Effector memory CD8-positive, alpha-beta T cell (primary cell): ENCODE measurements at places on chromosomes 11 and 22.

GRCh38 chr11:58688789-58689503 lies 42.8 kb downstream of the GLYAT start:
- no peaks in the 10 kb centered on the region for H3K27me3 ChIP-seq
- H3K36me3 ChIP-seq, result no peaks in the 10 kb centered on the region
- H3K27ac ChIP-seq, result no peak overlapping the region
- H3K4me3 ChIP-seq, result no peak overlapping the region

DNA sequence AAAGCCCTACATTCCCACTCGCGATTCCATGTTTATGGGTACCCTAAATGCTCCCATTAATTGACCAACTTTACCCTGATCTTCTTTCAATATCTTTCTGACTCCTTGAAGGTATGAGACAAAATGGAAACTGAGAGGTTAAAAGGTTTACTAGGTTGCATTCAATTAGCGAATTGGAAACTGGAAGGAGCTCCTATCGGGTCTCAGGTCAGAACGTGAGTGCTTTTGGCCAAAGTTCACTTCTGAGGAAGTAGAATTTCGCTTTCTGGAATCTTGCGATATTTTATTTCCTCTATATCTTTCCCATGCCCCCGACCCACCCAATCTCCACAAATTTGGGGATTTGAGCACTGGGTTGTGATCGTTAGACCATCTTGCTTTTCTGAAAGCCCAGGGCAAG lies 2.6 kb downstream of the EHF start:
- peak overlapping the region; percentile 64 for H3K4me3 ChIP-seq
- H3K27ac ChIP-seq, result no peak overlapping the region
- peaks cover 17% of the 10 kb centered on the region for H3K4me1 ChIP-seq
- peaks cover 4% of the 10 kb centered on the region for H3K36me3 ChIP-seq
- DNase-seq, result no peak

- H3K27me3 ChIP-seq, result peaks cover 5% of the 10 kb centered on the region
- H3K27ac ChIP-seq, result no peak overlapping the region
- DNase-seq, result peak; percentile 10
- H3K36me3 ChIP-seq, result no peaks in the 10 kb centered on the region
Measured at GRCh38 chr22:23402275-23403151, 177.6 kb downstream of the IGLL1 start.

GRCh38 chr22:37457093-37457893 lies 28.9 kb downstream of the MFNG start:
- DNase-seq, result peak; percentile 85

- DNase-seq, result no peak
- H3K4me3 ChIP-seq, result no peak overlapping the region
- peaks cover 14% of the 10 kb centered on the region for H3K4me1 ChIP-seq
- H3K27me3 ChIP-seq, result no peaks in the 10 kb centered on the region
- no peak overlapping the region for H3K27ac ChIP-seq
- H3K36me3 ChIP-seq, result peaks cover 10% of the 10 kb centered on the region
Measured at GRCh38 chr11:66181632-66182315, 86.7 kb upstream of the RAB1B start.

GRCh38 chr22:50697667-50698506 lies 25.3 kb downstream of the SHANK3 start:
- no peak for DNase-seq
- H3K36me3 ChIP-seq, result no peaks in the 10 kb centered on the region
- no peak overlapping the region for H3K4me3 ChIP-seq
- peaks cover 7% of the 10 kb centered on the region for H3K4me1 ChIP-seq

DNA sequence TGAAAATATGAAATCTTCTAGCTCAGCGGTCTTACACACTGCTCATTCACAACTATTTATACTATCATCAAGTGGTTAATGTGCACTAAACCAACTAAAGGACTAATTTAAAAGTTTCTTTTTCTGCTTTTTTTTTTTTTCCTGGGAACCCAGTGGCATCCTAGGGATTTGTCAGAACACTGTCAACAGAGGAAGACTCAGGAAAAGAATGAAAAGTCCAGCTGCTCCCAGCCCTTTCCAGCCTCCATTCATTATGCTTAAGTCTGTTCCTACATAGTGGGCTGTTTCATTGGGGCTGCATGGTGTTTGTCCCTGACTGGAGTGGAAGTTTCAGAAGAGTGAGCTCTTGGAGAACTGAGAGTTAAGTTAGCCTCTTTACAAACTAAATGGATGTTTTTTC lies 391.1 kb downstream of the AASDHPPT start:
- H3K36me3 ChIP-seq, result no peaks in the 10 kb centered on the region
- DNase-seq, result no peak
- no peaks in the 10 kb centered on the region for H3K4me1 ChIP-seq
- H3K27me3 ChIP-seq, result no peaks in the 10 kb centered on the region
- no peak overlapping the region for H3K4me3 ChIP-seq
